ENCODE measurements at places on chromosomes 13 and 19.

DNA sequence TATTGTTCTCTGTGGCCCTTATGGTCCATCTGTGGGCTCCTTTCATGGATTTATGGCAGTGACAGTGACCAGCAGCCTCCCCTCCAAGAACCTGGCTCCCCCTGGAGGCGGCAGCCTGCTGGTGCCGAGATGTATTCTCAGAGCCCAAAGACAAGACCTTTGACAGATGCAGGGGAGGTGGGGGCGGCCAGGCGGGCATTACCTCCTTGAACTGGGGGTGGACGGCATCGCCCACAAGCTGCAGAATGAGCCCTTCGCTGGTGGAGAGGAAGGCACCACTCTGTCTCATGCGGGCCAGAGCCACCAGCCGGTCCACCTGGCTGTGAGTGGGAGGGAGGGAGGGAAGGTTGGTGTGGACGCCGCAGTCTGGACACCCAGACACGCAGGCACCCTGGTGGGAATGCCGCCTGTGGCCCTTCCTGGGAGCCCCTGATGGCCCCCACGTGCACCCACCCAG is 6.6 kb downstream of the ISOC2 start:
- DNase-seq, result peak; percentile 25

DNA sequence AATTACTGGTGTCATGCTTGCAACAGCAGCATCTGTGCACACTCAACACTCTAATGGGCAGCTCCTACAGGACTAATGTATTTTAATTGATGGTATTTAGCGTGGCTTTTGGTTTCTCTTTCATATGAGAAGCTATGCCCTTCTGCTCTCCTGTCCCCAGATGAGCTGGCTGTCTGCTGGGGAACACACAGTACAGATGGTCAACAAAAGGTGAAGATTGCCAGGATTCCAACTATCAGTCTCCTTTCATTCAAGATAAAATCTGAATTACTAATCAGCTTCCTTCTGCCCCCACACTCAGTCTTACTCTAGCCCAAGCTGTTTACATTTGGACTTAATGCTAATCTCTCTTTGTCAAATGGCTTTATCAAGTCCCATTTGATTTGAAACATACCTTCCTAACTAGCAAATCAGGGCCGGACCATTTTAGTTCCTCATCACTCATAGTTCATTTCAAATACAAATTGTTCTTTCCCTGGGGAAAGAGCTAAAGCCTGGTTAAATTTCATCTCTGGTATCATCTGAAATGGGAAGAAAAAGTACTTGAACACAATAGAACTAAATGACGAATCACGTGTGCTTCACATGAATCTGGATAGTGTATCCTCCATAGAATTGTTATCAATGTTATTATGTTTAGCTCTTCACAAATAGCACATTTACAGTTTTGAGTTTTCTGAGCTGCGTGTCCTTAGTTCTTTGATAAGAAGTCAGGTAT is 988.0 kb downstream of the PCDH17 start:
- no peak for DNase-seq

DNA sequence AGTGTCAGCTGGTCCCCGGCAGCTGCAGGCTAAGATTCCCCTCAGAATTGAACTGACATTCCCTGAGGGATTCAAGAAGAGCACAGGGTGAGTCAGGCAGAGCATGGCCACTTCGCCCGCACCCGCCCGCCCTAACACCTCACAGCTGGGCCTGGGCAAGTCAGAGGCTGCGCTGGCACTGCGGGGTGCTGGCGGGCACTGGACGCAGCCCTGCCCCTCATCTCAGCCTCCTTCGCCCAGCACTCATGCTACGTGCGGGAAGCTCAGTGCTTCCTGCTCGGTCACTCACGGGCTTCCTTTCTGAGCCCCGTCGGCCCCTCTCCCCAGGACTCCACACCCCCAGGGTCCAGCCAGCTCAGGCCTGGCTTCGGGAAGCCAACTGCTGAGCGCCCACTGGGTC is 56.9 kb downstream of the MLLT1 start:
- DNase-seq, result no peak

DNA sequence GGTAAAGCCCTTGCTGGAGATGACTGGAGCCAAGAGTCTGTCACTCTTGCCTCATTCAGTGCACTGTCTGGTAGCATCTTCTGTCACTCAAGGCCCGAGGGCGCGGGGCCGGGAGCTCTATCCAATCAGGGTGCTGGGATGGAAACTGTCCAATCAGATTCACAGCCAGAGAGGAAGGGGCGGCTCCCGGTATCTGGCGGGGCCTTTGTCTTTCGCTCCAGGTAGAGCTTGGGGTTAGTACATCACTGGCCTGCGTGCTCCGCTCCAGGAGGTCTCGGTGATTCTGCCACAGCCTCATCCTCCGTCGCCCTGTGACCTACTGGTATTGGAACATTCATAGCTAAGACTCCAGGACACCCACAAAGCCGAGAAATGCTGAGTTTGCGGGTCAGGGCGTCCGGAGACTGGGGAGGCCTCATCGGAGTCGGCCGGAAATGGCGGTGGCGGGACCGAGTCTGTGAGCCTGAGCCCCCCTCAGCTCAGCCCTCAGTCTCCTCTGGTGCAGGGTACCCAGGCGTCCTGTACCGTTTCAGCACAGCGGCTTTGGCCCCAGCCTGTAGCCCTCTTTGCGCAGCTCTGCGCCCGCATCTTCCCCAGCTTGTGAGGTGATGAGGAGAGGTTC is 20.6 kb upstream of the ZNF430 start:
- peak; percentile 89 for DNase-seq
